ENCODE measurements at places on chromosomes 2 and 18. TPM values are rescaled to one million over a fixed set of nuclear protein-coding genes. Genes with fewer than 3 reads are reported as not detected.

DNA sequence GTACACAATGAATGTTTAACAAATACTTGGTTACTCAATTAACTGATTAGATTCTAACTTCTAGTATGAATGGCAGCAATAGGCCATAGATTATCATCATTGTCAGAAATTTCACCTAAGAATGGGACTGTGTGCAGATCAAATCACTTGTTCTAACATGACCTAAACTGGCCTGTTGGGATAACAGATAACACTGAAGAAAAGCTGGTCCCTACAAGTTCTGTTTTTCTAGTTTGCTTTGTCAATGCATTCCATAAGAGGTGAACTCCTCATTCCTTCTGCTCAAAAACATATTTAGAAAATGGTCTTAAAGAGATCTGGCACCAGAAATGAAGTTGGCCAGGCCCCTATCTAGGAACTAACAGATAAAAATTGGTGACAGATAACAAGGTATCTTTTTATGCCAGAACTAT is 175.4 kb downstream of the THADA start:
- no peak overlapping the region for H3K27ac ChIP-seq
- no peaks in the 10 kb centered on the region for H3K36me3 ChIP-seq
- no peaks in the 10 kb centered on the region for H3K27me3 ChIP-seq
- no peaks in the 10 kb centered on the region for H3K4me1 ChIP-seq

Gene HRH4
- not detected for total RNA-seq

Gene NAT8
- not detected for total RNA-seq

Gene TRABD2A
- total RNA-seq, result 4.3 TPM

DNA sequence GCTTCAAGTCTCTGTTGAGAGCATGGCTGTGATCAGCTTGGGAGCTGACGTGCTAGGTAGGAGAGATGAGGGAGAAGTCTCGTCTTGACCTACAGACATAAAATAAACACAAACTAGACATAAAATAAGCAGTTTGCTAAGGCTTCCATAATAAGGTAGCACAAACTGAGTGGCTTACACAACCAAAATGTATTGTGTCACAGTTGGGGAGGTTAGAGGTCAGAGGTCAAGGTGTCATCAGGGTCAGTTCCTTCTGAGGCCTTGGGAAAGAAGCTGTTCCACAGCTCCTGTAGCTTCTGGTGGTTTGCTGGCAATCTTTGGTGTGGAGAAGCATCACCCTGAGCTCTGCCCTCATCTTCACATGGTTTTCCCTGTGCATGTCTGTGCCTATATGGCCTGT is 20.2 kb downstream of the DAW1 start:
- H3K27ac ChIP-seq, result no peak overlapping the region
- no peaks in the 10 kb centered on the region for H3K4me1 ChIP-seq
- no peak overlapping the region for H3K4me3 ChIP-seq
- H3K36me3 ChIP-seq, result no peaks in the 10 kb centered on the region
- no peaks in the 10 kb centered on the region for H3K27me3 ChIP-seq

Gene CNPPD1
- 27.7 TPM for total RNA-seq

Gene CHRNG
- total RNA-seq, result not detected

DNA sequence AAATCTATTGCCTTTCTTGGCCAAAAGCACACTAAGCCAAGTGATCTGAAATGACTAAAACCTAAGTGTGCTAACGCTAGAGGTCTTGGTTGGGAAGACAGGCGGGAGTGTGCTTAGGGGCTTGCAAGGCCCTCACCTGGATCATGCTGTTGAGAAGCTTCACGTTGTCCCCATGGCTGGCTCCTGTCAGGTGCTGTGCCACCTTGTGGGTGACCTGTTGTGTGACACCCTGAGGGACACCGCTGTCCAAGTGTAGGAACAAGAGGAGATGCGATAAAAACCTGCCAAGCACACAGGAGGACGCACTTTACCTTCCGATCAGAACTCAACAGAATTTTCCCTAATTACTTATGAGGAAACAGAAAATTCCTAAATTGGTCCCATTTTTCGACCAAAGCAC is 50.8 kb downstream of the EPG5 start:
- no peaks in the 10 kb centered on the region for H3K27me3 ChIP-seq
- no peak overlapping the region for H3K27ac ChIP-seq
- DNase-seq, result peak; percentile 70
- H3K36me3 ChIP-seq, result peaks cover 68% of the 10 kb centered on the region
- no peaks in the 10 kb centered on the region for H3K4me1 ChIP-seq
- no peak overlapping the region for H3K4me3 ChIP-seq

DNA sequence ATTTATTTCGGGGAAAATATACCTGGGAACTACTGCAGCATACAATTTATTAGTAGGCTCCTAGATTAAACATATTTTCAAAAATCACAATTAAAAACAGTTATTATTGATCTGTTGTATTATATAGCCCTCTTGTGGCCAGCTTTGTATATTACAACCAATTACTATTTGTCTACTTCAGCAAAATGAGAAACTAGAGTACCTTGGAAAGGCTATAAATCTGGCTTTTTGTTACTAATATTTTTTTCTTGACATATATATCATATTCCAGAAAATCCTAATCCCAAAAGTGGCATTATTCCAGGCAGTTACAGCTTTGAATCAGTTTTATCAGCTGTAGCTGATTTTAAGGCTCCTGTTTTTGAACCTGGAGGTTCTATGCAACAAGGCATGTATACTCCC is 101.2 kb downstream of the UBR3 start:
- H3K27me3 ChIP-seq, result no peaks in the 10 kb centered on the region
- no peak overlapping the region for H3K4me3 ChIP-seq
- no peak overlapping the region for H3K27ac ChIP-seq
- peaks cover 3% of the 10 kb centered on the region for H3K36me3 ChIP-seq
- no peak for DNase-seq

All from endodermal cell (in vitro differentiated cells).